Large intestine (tissue), 12 donors: ENCODE measurements at places on chromosomes 13 and 19. TPM values are rescaled to one million over a fixed set of nuclear protein-coding genes. Genes with fewer than 3 reads are reported as not detected.

The ATP8A2 gene
- polyA plus RNA-seq, result 2.3 TPM

The NLRP12 gene
- polyA plus RNA-seq, result 0.03 TPM

The SLITRK6 gene
- polyA plus RNA-seq, result 26.7 TPM

The KASH5 gene
- not detected for polyA plus RNA-seq

The NUCB1 gene
- 237 TPM for polyA plus RNA-seq

The ZNF296 gene
- polyA plus RNA-seq, result 6.6 TPM

The NFIX gene
- polyA plus RNA-seq, result 20.2 TPM

The NLRP9 gene
- not detected for polyA plus RNA-seq

The PLPPR3 gene
- 5.2 TPM for polyA plus RNA-seq

The KLK2 gene
- polyA plus RNA-seq, result 0.15 TPM

The LGALS7 gene
- 5.6 TPM for polyA plus RNA-seq

The APC2 gene
- 5.6 TPM for polyA plus RNA-seq

The C1QTNF9 gene
- 0.42 TPM for polyA plus RNA-seq

The ZNF836 gene
- 11.6 TPM for polyA plus RNA-seq

The MAB21L1 gene
- 7.1 TPM for polyA plus RNA-seq

The TPRX1 gene
- not detected for polyA plus RNA-seq

The PSPN gene
- polyA plus RNA-seq, result 2.5 TPM

The PABPC3 gene
- 0.51 TPM for polyA plus RNA-seq

The ZNF497 gene
- 2.1 TPM for polyA plus RNA-seq

The ZNF763 gene
- 4.4 TPM for polyA plus RNA-seq

The ZNF253 gene
- 15.6 TPM for polyA plus RNA-seq

The CYP4F2 gene
- polyA plus RNA-seq, result 1.6 TPM

The AXL gene
- 16.0 TPM for polyA plus RNA-seq

The IGFL3 gene
- polyA plus RNA-seq, result not detected

The SH2D3A gene
- 26.3 TPM for polyA plus RNA-seq

The SOX1 gene
- polyA plus RNA-seq, result 0.06 TPM

The MRPS12 gene
- 23.5 TPM for polyA plus RNA-seq

The PRR12 gene
- 19.1 TPM for polyA plus RNA-seq

The IGFL1 gene
- polyA plus RNA-seq, result not detected

The ZNF99 gene
- 0.12 TPM for polyA plus RNA-seq

The AMH gene
- polyA plus RNA-seq, result 4.6 TPM

The SLC8A2 gene
- polyA plus RNA-seq, result 0.54 TPM

The HOOK2 gene
- polyA plus RNA-seq, result 192 TPM

The PSG3 gene
- polyA plus RNA-seq, result not detected

The MISP3 gene
- polyA plus RNA-seq, result 12.3 TPM

The CALR3 gene
- polyA plus RNA-seq, result 0.04 TPM

The BST2 gene
- polyA plus RNA-seq, result 31.4 TPM

The ZNF177 gene
- 2.9 TPM for polyA plus RNA-seq

The FFAR3 gene
- 0.79 TPM for polyA plus RNA-seq

The TNFRSF19 gene
- 6.8 TPM for polyA plus RNA-seq

The KRTDAP gene
- polyA plus RNA-seq, result 0.40 TPM

The GPR183 gene
- 7.3 TPM for polyA plus RNA-seq

The RFPL4AL1 gene
- not detected for polyA plus RNA-seq

The ZSCAN5A gene
- 9.8 TPM for polyA plus RNA-seq

The LAIR1 gene
- 13.0 TPM for polyA plus RNA-seq

The CEACAM21 gene
- polyA plus RNA-seq, result 1.5 TPM

The LGI4 gene
- 9.4 TPM for polyA plus RNA-seq

The LILRA1 gene
- polyA plus RNA-seq, result 0.43 TPM

The CYP2B6 gene
- 5.3 TPM for polyA plus RNA-seq

The IGFL4 gene
- polyA plus RNA-seq, result 0.36 TPM

The MBD3L3 gene
- not detected for polyA plus RNA-seq

The RNF113B gene
- polyA plus RNA-seq, result 0.04 TPM

The PLVAP gene
- 35.6 TPM for polyA plus RNA-seq

The ZNF225 gene
- polyA plus RNA-seq, result 6.8 TPM

The DGKH gene
- 6.9 TPM for polyA plus RNA-seq

The ODAD3 gene
- polyA plus RNA-seq, result 0.79 TPM
